SJCRH30 (cell line): ENCODE measurements at places on chromosomes 2 and 18.

DNA sequence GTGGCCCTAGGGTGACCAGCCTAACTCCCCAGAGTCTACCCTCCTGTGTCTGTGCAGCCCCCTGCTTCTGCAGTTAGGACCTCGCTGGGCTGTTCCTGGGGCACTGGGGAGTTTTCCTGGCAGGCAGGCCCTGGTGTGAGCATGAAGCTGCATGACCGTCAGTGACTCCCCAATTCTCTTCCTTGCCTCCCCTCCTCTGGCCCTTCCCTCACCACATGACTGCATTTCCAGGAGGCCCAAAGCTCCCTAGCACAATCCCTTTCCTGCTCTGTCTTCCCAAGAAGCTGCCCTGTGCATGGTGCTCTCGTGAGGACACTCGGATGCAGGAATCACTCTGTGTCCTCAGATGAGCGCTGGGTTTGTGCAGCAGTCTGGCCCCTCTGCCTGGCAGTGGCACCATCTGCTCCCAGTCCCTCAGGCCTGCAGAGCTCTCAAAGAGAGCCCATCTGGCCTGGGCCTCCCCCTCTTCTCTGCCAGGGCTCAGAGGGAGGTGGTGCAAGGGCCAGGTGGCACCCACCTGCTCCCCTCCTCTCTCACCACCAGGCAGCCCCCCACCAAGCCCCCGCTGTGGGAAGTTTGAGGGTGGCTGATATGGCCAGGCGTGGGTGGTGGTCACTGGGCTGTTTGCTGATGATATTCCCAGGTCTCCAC, 125.6 kb upstream of the HS6ST1 start:
- DNase-seq, result no peak

DNA sequence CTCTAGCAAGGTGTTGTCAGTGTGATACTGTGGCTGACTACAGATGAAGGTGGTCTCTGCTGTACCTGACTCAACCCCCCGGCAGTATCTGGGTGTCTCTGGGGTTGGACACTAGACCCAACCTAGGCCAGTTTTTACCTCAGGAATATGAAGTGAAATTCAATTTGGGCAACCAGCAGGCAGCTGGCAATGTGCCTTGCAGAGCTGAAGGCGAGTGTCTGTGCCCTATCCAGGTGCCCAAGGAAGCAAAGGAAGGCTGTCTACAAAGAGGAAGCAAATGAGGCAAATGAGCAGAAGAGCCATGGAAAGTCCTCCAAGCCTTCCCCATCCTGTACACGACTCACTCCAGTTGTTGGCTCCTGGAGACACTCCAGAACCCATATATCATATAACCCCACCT, 264.6 kb upstream of the AGAP1 start:
- DNase-seq, result no peak

GRCh38 chr18:41745166-41746049, 209.6 kb upstream of the PIK3C3 start:
- DNase-seq, result peak; percentile 34

GRCh38 chr2:183532514-183532913, 408.3 kb downstream of the NUP35 start:
- no peak for DNase-seq

- no peak for DNase-seq
These were observed 235.3 kb downstream of the LRATD1 start for GRCh38 chr2:14867853-14868252.

DNA sequence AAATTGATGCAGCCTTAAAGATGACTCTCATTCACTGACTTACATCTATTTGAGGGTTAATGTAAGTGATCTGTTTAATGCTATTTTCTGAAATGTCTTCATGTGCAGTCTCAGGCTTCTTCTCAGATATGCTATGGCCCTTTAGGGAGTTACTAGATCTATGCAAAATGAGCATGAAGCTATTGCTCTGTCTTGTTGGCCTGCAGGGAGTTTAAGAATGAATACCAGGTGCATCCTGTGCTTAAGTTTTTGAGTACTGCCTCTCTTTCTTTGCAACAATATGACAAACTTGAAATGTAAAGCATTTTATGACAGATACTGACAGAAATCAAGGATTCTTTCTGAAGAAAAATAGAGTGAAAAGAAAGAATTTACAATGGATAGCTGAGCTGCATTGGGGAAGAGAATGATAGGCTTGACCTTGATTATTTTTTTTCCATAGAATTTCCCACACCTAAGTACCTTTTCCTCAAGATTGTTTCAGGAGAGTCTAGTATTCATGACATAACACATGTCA, 1058.3 kb upstream of the TMEFF2 start:
- no peak for DNase-seq

- no peak for DNase-seq
These were observed at the start of gene TFCP2L1 for GRCh38 chr2:121284463-121285449. Gene TFCP2L1, minus strand, starts transcription at chr2:121285202. Its CDS starts 93 bp downstream, at chr2:121285109.

DNA sequence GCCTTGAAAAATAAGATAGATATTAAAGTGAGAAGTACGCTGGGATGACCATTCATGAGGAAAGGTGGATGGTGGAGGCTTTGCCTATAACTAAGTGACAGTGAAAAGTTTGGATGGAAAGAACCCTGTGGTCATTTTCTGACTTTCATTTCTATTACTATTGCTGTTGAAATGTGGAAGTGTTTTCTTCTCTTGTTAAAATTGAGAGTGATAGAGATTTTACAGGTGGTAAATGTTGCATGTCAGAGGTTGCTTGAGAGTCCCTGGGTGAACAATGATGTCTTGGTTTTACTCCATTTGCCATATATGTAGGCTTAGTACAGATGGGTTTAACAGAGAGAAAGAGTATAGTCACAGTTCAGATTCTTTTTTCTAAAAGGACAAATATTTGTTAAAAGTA, 18.4 kb downstream of the NCOA1 start:
- DNase-seq, result no peak

GRCh38 chr2:204796581-204796980, 251.3 kb downstream of the PARD3B start:
- no peak for DNase-seq

DNA sequence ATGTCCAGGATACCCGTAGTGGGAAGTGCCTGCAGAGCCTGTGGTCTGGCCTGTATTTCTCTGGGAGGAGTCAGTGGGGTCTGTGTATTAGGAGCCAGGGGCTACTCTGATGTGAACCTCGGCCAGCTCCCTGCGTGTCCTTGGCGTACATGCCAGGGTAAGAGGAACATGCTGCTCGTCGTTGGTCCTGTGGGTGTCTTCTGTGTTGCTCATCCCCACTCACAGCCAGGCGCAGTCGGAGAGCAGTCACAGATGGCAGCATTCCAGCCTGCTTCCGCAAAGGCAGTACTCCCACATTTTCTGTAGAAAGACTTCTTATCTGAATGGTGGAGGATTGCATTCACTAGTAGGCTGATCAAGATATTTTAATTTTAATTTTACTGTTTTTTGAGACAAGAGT, 84.9 kb downstream of the DGKD start:
- no peak for DNase-seq

DNA sequence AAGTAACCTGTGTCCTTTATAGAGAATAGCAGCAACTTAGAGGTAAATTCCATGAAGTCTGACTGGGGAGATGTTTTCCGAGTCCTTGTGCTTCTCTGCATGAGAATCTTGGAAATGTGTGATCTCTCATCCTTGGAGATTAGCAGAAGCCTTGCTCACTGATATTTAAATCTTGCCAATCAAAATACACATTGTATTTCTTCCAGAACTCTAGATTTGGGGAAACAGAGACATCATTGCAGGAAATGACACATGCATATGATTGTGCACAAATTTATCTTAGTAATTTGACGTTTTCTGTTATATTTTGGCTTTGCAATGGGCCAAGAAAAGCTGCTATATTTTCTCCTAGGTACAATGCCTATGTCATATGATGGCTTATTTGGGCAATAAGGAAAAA, 182.6 kb downstream of the ZNF804A start:
- no peak for DNase-seq

DNA sequence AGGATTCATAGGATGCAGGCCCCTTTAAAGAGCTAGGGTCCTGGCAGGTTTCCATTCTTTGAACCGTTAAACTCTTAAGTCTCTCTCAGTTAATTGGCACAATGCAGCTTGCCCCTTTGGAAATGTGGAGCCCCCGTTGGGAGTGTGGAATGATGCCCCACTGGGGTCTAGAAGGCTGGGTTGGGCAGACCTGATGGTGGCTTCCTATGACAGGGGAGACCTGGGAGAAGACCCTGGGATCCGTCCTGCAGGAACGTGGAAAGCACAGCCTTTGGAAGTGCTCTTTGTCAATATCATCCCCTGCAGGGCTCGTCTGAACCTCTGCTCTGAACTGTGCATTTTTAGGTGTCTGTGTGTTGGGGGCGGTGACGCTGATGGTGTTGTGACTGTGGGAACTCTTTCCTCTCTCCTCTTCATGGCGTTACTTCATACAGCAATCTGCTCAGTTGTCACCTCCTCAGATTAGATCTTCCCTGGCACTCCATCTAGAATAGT, 190.6 kb downstream of the MYCN start:
- DNase-seq, result no peak

DNA sequence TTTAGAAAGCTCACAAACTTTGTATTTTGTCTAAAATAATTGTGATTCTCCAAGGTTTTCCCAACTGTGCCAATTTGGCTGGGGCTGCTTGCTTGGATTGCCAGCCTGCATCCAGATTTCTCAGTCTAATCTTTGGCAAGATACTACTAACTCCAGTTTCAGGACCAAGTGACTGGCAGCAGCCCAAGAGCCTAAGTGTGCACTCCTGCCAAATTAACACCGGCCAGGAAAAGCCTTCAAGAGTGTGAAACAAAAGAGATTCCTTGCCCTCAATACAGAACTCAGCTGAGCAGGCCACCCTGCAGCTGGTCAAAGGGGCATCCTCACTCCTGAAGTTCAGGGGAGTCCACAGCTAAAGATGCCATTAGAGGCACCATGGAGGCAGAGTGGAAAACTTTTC, 589.0 kb upstream of the ACVR2A start:
- DNase-seq, result no peak

GRCh38 chr18:44323125-44323524, 357.6 kb upstream of the SETBP1 start:
- DNase-seq, result no peak

GRCh38 chr18:55918444-55918843, 330.5 kb upstream of the TCF4 start:
- DNase-seq, result no peak

- peak; percentile 69 for DNase-seq
These were observed 53.6 kb downstream of the GALNT1 start for GRCh38 chr18:35635170-35635569.

DNA sequence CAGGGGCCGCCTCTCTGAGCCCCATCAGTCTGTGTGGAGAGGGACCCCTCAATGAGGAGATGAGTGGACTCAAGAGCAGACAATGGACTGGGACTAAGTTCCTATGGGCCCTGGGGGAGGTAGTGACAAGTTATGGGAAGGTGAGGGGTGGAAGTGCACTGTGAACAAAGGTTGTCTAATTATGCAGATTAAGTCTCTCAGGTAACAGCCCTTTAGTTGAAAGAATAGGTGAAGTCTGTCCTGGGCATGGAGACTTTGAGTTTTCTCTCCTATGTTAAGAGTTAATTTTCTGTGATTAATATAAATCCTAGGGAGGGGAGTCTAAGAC, 243.8 kb downstream of the FAM210A start:
- no peak for DNase-seq

GRCh38 chr2:217853301-217853881, 149.4 kb downstream of the TNS1 start:
- DNase-seq, result no peak

DNA sequence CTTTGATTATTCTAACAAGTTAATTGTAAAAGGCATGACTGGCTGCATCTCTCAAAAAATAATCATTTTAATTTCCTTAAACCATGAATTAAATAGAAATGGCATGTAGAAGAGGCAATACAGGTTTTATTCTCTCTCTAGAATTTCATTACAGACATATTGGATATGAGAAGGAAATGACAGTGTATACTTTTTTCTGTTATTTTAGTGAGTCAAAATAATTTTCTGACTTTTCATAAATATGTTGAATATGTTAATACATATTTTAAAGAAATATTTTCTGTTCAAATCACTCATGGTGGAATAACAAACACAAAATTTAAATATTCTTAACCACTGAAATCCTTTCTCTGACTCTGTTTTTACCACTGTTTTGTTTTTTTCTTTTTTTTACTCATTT, 510.4 kb downstream of the LRP1B start:
- DNase-seq, result no peak

DNA sequence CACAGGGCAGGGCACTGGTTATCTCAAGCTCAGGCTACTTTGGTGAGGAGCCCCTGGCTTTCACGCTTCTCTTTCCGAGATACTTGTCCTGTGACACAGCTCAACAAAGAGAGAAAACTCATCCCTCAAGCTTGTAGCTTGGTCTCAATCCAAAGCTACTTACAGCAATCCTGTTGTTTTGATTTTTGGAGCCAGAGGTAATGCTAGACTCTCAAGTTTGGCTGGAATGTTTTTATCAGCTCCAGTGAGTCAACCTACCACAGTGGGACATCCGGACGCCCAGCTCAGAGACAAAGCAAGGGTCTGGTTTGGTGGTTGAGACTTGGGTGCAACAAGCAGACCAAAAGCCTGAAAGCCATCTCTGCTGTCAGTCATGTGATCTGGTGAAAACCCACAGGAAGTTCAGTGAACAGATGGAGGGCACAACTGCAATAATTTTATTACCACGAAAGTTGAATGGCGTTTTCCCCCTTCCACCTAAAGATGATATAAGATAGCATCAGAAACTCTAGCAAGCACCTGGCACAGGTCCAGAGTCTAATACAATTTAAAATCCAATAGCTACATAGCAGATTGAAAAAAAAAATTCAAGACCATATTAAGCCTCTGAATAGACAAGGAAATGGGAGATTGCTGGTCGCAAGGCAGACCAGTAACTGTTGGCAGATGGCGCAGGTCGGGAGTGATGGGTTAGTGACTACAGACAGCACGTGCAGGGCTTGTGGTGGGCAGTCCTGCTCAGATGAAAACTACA, 102.3 kb upstream of the SMAD7 start:
- DNase-seq, result peak; percentile 74

DNA sequence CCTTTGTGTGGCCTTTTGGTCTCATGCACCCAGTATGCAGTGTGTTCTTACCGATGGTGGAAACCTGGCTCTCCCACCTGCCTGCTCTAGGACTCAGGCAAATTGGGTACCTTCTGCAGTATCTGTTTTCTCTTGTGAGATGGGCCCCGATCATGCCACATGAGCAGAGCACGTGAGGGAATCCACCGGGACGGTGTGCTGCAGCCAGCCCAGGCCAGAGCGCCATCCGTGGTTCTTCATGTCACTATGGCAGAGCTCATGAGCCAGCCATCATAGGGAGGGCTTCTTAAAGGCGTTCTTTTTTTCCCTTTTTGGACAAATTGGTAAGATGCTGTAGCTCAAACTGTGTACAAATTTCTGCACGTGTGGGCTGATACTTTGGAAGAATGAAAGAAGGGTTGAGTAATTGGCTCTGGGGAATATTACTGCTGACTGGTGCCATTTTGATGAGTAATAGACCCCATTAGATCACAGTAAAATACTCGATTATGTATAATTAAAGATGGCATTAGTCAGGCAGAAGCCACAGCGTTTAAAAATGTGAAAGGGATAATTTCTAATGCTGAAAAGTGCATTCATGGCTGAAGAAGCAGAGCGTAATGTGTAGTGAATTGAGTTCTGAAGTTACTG, 19.2 kb downstream of the SH3RF3 start:
- no peak for DNase-seq

DNA sequence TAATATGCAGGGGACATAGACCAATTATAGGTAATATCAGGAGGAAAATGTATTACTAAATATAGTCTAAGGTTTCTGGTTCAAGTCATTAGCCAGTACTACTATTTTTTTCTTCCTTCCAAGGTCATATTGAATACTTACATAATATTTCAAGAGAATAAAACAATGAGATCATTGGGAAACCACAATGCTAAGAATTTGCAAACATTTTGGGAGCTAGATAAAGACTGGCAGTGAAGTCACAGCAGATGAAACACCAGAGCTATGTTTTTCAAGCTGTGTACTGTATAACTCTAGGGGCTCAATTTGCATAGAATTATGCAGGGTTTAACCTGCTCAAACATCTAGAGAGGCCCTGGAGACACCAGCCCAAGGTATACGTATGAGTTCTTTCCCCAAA, 80.5 kb upstream of the KCNH7 start:
- DNase-seq, result no peak
